WERI-Rb-1 (cell line): ENCODE measurements at places on chromosomes 3 and 15.

- no peak for DNase-seq
These were observed 341.2 kb upstream of the C2CD4B start for GRCh38 chr15:62506217-62506805.

DNA sequence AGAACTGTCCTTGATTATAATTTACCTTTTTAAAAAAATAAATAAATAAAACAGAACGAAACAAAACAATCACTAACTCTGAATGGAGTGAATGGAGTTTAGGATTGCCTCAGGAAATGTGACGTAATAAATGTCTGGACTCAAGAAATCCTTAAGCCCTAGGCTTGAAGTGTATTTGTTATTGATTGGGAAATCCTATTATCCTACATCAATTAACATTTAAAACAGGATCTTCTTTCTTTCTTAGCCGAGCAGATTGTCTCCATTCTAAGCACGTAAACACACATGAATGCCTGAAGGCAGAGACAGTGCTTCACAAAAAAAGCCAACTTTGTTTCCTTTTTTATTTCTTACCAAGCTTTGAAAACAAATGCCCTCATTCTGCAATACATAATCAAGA, 33.4 kb downstream of the KAT2B start:
- DNase-seq = no peak

DNA sequence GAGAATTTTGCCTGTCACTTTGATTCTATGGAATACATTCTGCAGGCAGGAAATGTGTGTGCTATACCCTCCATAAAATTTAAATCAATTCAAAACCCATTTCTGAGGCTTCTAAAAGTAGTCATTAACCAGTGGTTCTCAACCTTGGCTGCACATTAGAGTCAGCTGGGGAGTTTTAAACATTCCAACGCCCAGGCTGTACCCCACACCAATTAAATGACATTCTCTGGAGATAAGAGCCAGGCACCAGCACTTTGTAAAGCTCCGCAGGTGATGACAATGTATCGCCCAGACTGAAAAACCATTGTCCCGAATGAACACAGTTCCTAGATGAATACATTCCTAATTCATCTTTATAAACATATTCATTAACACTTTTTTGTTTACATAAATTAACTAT, 110.6 kb upstream of the MB21D2 start:
- DNase-seq = no peak

GRCh38 chr3:149216193-149216869, 5.3 kb downstream of the CP start:
- peak; percentile 42 for DNase-seq

DNA sequence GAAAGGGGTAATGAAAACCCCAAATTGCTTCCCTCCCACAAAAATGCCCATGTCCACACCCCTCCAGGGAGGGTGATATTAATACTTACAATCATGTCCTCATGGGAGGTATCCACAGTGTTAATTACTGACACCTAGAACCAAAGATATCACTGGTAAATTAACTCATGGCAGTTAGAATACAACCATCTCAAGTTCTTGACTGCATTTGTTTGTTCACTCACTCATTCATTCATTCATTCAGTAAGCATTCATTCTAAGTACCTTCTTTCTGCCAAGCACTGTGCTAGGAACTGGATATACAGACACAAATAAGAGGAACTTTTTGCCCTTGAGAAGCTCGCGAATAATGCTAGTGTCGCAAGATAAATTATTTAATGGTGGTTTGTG, 3.0 kb downstream of the SEC13 start:
- DNase-seq = no peak

DNA sequence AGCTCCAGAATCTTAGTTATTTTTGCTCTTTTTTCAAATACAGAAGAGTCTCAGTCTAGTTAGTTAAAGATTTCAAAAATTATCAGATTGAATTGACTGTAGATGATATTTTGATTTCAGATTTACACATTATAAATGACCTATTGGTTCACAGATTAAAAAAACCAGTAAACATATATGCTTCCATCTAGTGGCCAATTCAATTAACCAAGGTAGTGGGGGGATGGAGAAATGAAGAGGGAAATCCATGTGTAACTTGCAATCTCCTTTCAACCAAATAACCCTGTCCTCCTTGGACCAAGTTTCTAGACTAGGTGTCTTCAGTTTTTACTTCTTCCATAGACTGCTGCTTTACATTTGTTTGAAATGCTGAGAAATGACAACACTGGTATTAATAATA, 789.8 kb downstream of the ROBO1 start:
- no peak for DNase-seq

GRCh38 chr15:78837543-78837942, 26.3 kb upstream of the ADAMTS7 start:
- DNase-seq = no peak

DNA sequence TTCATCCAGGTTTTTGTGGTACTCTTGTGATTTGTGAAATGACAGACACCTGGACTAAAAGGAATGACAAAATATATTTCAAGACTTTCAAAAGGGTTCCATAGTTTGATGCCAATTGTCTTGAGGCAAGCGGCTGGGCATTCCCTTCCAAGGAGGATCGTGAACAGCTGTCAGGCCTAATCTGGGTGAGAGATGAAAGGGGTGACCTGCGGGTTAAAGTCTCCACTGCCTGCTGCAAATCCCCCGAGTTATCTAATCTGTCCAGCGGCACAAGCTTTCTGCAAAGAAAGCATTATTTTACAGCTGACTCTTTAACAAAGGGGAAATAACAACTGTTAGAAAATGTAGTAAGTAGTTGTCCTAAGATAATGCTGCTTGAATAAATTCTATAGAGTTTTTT, 128.7 kb upstream of the MB21D2 start:
- peak; percentile 54 for DNase-seq

DNA sequence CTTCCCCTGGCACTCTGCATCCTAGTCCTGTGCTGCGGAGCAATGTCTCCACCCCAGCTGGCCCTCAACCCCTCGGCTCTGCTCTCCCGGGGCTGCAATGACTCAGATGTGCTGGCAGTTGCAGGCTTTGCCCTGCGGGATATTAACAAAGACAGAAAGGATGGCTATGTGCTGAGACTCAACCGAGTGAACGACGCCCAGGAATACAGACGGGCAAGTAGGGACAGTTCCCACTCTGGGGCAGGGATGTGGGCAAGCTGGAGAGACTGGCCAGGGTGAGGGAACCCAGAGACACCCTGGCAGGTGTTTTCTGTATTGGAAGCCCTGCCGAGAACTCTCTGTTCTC, 247 bp downstream of the FETUB start:
- no peak for DNase-seq

GRCh38 chr3:76873532-76874242, 166.2 kb upstream of the ROBO2 start:
- no peak for DNase-seq

GRCh38 chr3:120506828-120507774, 56.3 kb upstream of the FSTL1 start:
- peak; percentile 54 for DNase-seq

DNA sequence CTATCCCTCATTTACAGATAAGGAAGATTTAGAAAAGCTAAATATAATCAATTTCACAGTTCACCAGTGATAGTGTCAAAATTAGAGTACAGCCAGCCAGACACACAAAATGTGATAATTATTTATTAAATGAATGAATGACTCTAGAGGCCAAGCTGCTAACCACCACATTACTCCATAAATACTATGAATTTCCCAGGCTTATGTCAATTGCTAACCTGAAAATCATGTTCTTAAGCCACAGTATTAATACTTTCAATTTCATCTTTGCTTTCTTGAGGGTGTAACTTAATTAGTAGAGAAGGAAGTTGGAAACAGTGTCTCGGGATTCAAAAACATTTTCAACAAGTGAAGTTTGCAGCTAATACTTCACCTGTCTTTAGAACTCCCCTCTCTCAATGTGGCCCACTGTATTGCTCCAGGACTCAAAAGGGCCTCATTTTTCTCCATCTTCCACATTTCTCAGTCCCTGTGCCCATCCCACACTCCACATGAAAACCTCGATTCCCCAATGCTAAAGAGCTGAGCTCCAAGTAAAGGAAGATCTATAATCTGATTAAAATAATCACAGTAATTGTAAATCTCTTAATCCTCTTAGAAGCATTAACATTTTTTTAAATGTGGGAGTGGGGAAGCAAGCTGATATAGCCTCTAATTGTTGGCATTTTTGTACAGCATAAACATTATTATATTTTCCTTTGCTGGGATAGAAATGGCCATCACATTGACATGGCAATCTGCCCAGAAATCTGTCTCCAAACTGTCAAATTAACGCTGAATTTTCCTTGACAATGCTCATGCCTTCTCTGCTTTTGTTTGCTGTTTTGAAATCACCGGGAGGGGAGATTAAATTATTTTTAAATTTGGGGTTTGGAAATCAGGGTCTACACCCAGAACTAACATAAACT, 765.1 kb downstream of the ROBO1 start:
- peak; percentile 30 for DNase-seq

- no peak for DNase-seq
These were observed 121.4 kb upstream of the MB21D2 start for GRCh38 chr3:193039058-193039457.

- DNase-seq = no peak
These were observed 5.6 kb upstream of the AKAP13 start for GRCh38 chr15:85374831-85375230.

DNA sequence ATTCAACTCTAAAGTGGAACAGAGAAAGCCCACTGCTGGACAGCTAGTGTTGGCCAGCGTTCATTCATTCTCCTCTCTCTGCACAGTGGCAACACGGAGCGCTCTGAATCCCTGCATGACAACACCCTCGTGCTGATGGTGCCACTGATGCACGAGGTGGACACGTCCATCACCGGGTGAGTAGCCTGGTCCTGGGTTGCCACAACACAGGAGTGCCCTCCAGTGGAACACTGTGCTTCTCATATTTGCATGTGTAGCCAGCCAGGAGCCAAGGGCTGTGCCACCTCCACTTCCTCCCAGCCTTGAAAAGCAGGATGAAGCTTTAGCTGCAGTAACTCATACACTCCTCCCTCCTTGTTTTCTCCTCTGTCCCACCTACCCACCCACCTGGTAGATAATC, 120.0 kb upstream of the CTDSPL start:
- DNase-seq = peak; percentile 61

DNA sequence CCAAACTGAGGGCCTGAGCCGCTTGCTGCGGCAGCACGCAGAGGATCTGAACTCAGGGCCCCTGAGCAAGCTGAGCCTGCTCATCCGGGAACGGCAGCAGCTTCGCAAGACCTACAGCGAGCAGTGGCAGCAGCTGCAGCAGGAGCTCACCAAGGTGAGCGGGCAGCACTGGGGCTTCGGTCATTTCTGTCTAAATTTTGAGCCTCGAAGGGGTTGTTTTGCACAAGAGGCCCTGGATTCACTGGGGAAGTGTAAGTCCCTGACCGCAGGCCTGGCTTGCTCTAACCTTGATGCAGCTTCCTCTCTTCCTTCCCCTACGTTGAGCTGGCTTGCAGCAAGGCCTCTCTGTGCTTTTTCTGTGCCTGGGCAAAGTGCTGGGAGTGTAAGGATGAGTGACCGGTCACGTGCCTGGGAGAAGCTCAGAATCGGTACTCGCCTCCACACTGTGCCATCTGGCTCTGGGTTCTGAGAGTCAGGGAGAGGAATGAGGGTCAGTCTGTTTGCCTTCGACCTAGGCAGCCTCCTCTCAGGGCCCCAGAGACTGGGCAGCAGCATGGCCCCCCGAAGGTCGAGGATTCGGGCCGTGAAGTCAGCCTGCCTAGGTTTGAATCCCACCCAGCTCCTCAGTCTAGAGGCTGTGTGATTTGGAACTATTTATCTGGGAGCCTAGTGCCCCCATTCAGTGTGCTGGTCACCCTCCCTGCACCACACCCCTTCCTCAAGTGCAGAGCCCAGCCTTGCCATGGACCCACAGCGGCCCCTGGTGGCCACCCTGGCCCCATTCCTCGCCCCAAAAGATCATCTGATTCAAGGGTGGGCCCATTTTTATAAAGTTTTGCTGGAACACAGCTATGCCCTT, 1.4 kb downstream of the FES start:
- peak; percentile 83 for DNase-seq

GRCh38 chr3:74844428-74844827, 230.0 kb upstream of the CNTN3 start:
- DNase-seq = no peak

- no peak for DNase-seq
These were observed 20.4 kb downstream of the TGM5 start for GRCh38 chr15:43246261-43246774.

- no peak for DNase-seq
These were observed 57.8 kb upstream of the NMD3 start for GRCh38 chr3:161163297-161163696.

DNA sequence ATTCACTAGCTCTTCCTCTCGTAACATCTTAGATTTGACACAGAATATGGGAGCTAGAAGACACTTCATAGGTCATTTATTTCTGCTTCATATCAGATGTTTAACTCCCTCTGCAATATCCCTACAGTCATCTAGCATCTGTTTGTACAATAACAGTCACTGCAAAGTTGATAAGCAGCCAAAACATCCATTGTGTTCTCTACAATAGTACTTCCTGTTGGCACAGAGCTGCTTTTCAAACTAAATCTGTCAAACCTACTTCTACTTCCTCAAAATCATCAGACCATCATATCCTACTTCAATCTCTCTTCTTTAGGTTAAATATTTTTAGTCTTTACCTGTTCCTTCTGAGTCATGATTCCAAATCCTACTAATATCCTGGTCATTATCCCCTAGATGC, 233.2 kb downstream of the FGF12 start:
- DNase-seq = no peak

- no peak for DNase-seq
These were observed 36.2 kb upstream of the RPL35A start for GRCh38 chr3:197913641-197914380.

GRCh38 chr3:29718661-29719065, 437.8 kb downstream of the RBMS3 start:
- DNase-seq = no peak

DNA sequence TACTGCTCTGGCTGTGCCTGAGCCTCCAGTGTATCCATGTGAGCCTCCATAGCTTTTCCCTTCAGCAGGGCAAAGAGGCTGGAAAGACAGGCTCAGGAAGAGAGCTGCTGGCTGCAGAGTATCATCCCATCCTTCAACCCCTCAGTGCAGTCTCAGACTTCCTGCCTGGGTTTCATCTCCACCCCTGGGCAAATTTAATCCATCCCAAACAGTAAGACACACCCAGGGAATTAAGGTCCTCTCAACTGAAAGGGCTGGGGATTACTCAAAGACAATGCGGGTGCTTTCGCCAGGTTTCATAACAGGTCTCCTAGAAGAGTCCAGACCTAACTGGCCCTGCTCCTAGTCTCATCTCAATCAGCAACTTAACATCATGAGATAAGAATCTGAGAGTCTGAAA, 15.5 kb downstream of the SLCO2A1 start:
- no peak for DNase-seq

DNA sequence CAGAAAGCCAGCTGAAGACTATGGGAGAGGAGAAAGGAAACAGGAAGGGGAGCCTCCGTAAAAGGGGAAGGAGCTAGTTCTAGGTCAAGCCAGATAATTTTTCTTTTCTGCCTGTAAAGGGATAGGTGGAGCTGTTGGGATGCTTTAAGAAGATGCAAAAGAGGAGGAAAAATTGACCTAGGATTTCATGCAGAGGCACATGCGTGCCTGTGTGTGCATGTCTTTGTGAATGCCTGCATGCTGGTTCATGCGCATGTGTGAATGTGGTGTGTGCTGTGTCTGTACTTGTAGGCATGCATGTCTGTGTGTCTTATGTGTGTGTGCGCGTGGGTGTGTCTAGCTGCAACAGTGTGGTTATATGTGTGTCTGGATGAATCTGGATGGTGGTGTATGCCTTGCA, 27.3 kb downstream of the CCDC33 start:
- no peak for DNase-seq

GRCh38 chr3:143166376-143166775, 46.8 kb downstream of the CHST2 start:
- DNase-seq = no peak

GRCh38 chr3:104137116-104137515, 1229.6 kb upstream of the ALCAM start:
- DNase-seq = no peak

- no peak for DNase-seq
These were observed 12.1 kb upstream of the RAD18 start for GRCh38 chr3:8975081-8976020.
